ENCODE measurements at places on chromosomes 3 and 15. TPM values are rescaled to one million over a fixed set of nuclear protein-coding genes. Genes with fewer than 3 reads are reported as not detected.

OR5K1 gene
- not detected for total RNA-seq

CD96 gene
- not detected for total RNA-seq

GOLGA6L22 gene
- not detected for total RNA-seq

SLC22A14 gene
- 0.16 TPM for total RNA-seq

Measured in mesangial cell (primary cell).